ENCODE measurements at places on chromosomes 4 and X.

- DNase-seq: no peak
Observed at GRCh38 chrX:331151-331824, 12.7 kb upstream of the GTPBP6 start.

DNA sequence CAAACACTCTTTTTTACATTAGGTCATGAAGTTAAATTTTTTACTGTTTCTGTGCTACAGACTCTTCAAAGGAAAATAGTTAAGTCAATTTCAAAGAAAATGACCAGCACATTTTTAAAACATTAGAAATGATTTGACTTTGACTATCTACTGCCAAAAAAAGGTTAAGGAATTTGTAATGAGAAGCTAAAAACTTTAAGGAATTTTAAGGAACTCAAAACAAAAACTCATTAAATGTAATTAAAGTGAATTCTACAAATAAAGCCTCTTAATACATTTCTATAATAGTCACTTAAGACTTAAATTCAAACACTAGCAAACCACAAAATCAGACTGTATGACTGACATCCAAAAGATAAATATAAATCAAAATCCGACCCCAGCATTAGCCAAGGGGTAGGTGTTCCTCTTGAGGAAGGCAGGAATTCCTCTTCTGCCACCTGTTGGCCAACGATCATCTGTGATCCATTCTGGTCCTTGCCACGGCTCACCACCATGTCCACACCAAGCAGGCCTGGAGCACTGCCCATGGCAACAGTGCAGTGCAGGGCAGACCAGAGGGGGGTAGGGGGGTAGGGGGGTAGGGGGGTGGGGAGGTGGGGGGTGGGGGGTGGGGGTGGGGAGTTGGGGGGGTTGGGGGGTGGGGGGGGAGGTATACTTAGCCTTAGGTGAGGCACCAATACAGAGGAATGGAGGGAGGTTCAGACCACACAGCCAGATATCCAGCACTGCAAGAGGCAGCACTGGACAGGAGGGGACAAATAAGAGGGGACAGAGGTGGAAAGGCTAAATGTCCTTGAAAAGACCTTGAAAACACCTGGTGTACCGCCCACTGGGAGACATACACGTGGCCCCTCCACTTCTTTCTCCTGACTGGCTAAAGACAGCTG, 287.4 kb downstream of the CHIC1 start:
- no peak for DNase-seq

DNA sequence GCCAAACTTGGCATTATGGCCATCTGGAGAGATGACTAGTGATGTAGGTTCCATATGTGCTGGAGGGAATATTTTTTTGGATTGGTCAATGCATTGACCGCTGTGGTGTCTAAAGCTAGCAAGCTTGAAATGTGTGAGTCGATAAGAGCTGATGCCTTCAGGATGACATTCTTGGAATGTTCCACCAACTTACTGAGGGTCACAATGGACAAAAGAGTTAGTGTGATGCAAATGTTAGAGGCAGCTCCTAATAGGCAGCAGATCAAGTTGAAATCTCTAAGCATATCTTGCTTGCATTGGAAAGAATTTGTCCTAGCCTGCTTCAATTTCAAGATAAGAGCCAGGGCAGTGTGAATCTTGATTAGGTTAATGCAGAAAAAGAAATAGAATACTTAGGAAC, 210.4 kb upstream of the AFF2 start:
- no peak for DNase-seq

- DNase-seq: no peak
Observed at GRCh38 chrX:13579661-13580060, 10.3 kb downstream of the EGFL6 start.
